ENCODE measurements at places on chromosomes 12 and 14.

DNA sequence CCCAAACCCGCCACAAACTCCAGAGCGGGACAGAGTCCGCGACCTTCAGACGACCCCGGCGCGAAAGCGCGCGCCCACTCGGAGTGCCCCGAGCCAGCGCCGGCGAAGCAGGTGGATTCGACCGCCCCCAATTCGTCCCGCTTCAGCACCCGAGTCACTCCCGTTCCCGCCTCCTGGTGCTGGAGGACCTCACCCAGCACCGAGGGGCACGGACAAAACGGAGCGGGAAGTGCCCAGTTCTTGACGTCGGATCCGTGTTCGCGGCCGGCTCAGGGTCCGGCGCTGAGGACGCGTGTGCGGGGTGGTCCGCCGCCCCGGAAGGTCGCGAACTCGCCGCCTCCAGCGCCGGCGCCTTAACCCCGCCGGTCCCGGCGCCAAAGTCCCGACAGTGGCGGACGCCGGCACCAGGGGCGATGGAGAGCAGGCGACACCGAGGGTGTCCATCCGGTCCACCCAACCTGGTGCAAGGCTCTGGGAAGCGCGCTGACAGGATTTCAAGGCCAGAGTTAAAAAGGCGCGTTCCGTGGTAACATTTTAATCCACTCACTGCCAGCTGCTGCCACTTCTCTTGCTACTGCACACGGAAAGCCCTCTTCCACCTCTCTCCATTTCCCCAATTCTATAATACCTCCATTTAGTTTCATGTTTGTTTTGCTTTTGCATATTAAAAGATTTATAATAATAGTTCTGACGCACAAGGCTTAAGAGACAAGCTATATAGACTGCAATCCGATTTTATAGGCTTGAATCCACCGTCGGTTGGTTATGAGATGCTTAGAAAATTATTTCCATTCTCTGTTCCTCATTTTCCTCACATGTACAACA lies 240.0 kb upstream of the CPNE8 start:
- H3K27ac ChIP-seq = no peak overlapping the region
- H3K4me1 ChIP-seq = no peaks in the 10 kb centered on the region
- no peaks in the 10 kb centered on the region for H3K27me3 ChIP-seq
- no peaks in the 10 kb centered on the region for H3K36me3 ChIP-seq

- H3K4me3 ChIP-seq = no peak overlapping the region
- no peaks in the 10 kb centered on the region for H3K4me1 ChIP-seq
- H3K36me3 ChIP-seq = no peaks in the 10 kb centered on the region
- H3K27ac ChIP-seq = no peak overlapping the region
- no peak for DNase-seq
- H3K27me3 ChIP-seq = no peaks in the 10 kb centered on the region
Measured at GRCh38 chr12:81809829-81810595, 50.9 kb upstream of the PPFIA2 start.

DNA sequence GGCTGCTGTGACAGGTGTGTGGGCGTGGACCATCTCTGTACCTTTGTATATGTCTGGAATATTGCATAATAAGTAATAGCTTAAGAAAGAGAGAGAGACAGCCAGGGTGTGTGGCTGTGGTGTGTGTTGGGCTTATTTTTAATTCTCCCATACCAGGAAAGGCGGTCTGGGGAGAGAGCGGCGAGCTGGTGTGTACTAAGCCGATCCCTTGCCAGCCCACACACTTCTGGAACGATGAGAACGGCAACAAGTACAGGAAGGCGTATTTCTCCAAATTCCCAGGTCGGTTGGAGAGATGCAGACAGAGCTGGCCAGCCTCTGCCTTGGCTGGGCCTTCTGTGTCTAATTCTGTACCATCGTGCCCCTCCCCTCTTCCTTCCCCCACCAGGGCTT lies 63.9 kb downstream of the AACS start:
- H3K36me3 ChIP-seq = no peaks in the 10 kb centered on the region
- no peak overlapping the region for H3K4me3 ChIP-seq
- no peak for DNase-seq
- no peak overlapping the region for H3K27ac ChIP-seq
- no peaks in the 10 kb centered on the region for H3K4me1 ChIP-seq

DNA sequence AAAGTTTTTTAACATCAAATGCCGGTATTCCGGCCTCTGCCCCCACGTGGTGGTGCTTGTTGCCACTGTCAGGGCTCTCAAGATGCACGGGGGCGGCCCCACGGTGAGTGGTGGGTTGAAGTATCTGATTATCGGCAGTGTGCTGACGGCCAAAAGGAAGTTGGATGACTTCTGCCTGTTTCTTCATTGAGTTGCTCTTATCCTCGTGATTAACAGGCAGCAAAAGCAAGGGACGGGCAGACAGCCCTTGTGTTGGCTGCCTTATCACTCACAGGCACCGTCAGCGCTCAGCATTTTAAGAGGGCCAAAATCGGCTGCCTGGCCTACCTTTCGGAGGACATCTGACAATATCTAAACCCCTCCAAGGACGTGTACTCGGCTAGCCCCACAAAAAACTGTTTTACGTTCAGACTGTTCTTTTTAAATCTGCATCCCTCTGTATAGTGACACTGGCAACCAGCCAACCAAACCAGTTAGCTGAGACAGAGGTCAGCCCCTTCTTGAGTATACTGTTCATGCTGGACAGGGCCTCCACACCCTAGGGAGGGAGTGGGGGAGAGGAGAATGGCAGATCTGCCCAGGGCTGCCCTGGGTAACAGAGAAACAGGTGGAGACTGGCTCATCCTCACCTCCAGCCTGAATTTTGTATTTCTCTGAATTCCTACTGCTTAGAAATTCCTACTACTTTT lies 22.9 kb upstream of the AKAP5 start:
- no peaks in the 10 kb centered on the region for H3K27me3 ChIP-seq
- H3K4me1 ChIP-seq = no peaks in the 10 kb centered on the region
- DNase-seq = no peak

GRCh38 chr12:754851-755562 lies 2.6 kb downstream of the WNK1 start:
- H3K4me3 ChIP-seq = peak overlapping the region; percentile 90
- no peaks in the 10 kb centered on the region for H3K36me3 ChIP-seq
- no peak for DNase-seq

DNA sequence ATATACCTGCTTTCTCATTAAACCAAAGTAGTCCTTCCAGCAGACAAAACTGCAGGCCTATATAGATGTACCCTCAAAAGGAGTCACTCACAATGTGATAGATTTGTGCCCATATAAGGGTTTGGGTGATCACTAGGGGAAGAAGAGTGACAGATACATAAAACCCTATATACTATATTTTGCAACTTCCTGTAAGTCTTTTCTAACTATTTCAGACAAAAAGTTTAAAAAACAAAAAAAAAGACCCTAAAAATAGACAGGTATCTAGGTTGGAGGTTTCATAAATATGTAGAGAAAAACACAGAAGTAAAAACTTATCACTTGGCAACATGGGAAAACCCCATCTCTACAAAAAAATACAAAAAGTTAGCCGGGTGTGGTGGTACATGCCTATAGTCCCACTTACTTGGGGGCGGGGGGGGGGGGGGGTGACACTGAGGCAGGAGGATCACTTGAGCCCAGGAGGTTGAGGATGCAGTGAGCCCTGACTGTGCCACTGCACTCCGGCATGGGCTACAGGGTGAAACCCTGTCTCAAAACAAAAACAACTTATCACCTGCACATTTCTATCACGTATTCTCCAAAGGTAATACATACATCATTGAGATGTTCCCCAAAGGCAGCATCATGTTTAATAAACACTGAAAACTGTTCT lies 2.9 kb downstream of the VCPKMT start:
- peaks cover 8% of the 10 kb centered on the region for H3K4me1 ChIP-seq
- DNase-seq = no peak
- H3K27me3 ChIP-seq = no peaks in the 10 kb centered on the region

DNA sequence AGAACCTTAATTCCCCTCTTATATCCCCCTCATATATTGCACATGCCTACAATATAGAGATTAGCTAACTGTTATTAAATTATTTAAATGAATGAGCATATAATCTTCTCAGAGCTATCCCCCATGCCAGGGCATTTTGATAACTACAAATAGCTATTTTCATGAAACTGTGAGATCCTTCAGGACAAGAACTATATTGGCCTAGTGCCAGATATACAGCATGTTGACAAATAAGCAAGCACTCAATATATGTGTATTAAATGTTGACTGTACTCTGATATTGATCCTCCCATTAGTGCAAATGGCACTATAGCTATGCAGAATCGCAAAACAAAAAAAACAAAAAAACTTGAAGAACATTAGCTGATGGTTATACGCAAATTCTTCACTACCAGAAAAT lies 134.1 kb upstream of the OTX2 start:
- H3K4me1 ChIP-seq = no peaks in the 10 kb centered on the region
- H3K27me3 ChIP-seq = no peaks in the 10 kb centered on the region
- DNase-seq = no peak
- no peak overlapping the region for H3K27ac ChIP-seq
- no peak overlapping the region for H3K4me3 ChIP-seq

DNA sequence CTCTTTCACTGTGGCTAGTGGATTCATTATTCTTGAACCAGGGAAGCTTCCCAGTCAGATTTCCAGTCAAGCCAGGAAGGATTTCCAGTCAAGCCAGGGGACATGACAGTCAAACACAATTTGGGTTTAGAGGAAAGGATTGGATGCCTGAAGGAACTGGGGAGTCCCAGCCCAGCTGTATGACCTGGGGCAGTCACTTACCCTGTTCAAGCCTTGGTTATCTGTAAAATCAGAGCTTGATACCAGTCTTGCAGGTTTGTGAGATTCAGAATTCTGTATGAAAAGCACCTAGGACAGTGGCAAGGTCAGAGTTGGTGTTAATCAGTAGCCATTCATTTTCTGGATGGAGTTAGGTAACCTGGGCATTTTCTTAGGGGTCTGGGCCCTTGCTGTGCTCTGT lies 152.7 kb downstream of the CHST11 start:
- no peak overlapping the region for H3K4me3 ChIP-seq
- no peak for DNase-seq

DNA sequence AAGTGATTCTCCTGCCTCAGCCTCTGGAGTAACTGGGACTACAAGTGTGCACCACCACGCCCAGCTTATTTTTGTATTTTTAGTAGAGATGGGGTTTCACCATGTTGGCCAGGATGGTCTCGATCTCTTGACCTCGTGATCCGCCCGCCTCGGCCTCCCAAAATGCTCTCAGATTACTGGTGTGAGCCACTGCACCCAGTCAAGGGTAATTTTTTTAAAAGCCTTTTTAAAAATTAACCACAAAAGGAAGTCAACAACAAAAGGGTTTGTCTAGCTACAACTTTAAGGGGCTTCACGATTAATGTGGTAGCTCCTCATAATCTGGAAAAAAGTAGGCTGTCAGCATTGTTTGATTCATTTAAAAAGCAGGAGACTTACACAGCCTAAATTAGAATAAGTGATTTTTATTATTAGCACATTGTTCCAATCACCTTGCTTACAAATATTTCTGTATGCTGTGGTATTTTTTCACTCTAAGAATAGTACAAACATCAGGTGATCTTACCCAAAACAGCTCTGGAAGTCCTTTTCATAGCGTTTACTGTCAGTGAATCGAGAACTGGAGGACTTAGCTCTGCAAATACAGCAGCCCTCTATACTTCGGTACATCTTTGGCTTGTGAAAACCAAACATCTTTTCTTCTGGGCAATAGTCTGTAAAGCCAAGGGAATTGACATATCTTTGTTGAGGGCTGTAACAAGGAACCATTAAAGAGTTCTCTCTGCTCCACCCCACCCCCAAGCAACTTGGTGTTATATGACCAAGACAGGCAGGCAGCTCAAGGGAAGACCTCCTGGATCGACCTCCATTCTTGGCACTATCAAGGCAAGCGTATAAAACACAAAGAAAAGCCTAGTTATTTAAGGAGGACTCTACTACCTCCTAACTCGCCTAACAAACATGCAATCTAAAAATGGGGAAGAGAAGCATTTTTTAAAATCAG lies 28.1 kb downstream of the SINHCAF start:
- no peak overlapping the region for H3K27ac ChIP-seq
- H3K27me3 ChIP-seq = no peaks in the 10 kb centered on the region
- H3K4me3 ChIP-seq = no peak overlapping the region
- H3K36me3 ChIP-seq = peaks cover 24% of the 10 kb centered on the region

DNA sequence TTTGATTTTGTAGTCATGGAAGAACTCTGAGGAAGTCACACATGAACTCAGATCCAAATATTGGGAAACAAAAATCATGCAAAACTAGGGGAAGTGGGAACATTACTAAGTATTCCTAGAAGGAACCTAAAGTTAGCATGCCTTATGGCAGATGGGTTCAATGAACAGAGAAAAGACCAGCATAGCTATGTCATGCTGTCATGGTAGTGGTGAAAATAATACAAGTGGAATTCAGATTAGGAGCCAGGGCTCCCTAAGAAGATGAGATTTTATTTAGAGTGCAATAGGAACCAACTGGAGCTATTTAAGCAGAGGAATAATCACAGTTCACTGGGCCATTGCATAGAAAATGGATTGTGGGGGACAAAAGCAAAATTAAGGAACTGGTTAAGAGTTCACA lies 134.0 kb downstream of the DIO2 start:
- no peak overlapping the region for H3K27ac ChIP-seq
- H3K4me1 ChIP-seq = no peaks in the 10 kb centered on the region
- no peaks in the 10 kb centered on the region for H3K27me3 ChIP-seq
- no peak overlapping the region for H3K4me3 ChIP-seq
- DNase-seq = no peak

- DNase-seq = no peak
- H3K27ac ChIP-seq = no peak overlapping the region
- no peaks in the 10 kb centered on the region for H3K4me1 ChIP-seq
- H3K27me3 ChIP-seq = no peaks in the 10 kb centered on the region
Measured at GRCh38 chr14:105860615-105861580, 334.5 kb downstream of the TMEM121 start.

GRCh38 chr12:113128802-113129663 lies 6.5 kb downstream of the RASAL1 start:
- no peak overlapping the region for H3K4me3 ChIP-seq
- H3K27me3 ChIP-seq = peaks cover 2% of the 10 kb centered on the region
- no peak for DNase-seq
- H3K36me3 ChIP-seq = no peaks in the 10 kb centered on the region
- no peak overlapping the region for H3K27ac ChIP-seq
- no peaks in the 10 kb centered on the region for H3K4me1 ChIP-seq

DNA sequence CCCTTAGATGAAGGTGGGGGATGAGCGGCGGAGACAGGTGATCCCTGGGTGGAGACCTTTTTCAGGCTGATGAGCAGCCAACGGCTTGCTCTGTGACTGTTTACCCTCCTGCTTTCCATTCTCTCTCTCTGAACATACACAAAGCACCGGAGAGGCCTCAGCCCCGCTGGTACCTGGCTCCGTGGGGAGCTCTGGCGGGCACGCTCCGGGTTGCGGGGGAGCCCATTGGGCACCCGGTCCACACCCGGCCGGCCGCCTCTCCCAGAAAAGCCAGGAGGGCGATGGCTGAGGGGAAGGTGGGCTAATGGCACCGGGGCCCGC lies 545 bp downstream of the SMARCC2 start:
- no peaks in the 10 kb centered on the region for H3K27me3 ChIP-seq
- H3K4me1 ChIP-seq = peaks cover 12% of the 10 kb centered on the region
- no peak for DNase-seq
- peak overlapping the region; percentile 77 for H3K4me3 ChIP-seq
- peaks cover 21% of the 10 kb centered on the region for H3K36me3 ChIP-seq

- no peaks in the 10 kb centered on the region for H3K4me1 ChIP-seq
- no peak overlapping the region for H3K27ac ChIP-seq
- H3K4me3 ChIP-seq = no peak overlapping the region
- H3K27me3 ChIP-seq = no peaks in the 10 kb centered on the region
Measured at GRCh38 chr14:99423434-99423833, 57.2 kb downstream of the SETD3 start.

Data from Panc1 (cell line).